Smooth muscle cell of bladder (primary cell): ENCODE measurements at places on chromosomes 3 and 15. TPM values are rescaled to one million over a fixed set of nuclear protein-coding genes. Genes with fewer than 3 reads are reported as not detected.

The GPR149 gene
- not detected in 2 replicates for total RNA-seq

The LEKR1 gene
- 0.37 and 0.43 TPM in 2 replicates for total RNA-seq

The PPIB gene
- 1,545 and 1,681 TPM in 2 replicates for total RNA-seq

The OSBPL10 gene
- total RNA-seq = 9.1 and 13.5 TPM in 2 replicates

The IMPG2 gene
- total RNA-seq = 0.14 and 0.18 TPM in 2 replicates

The EPHB3 gene
- 3.7 and 7.0 TPM in 2 replicates for total RNA-seq

The ANKUB1 gene
- total RNA-seq = not detected in 2 replicates

The CLDN18 gene
- not detected in 2 replicates for total RNA-seq

The HCN4 gene
- not detected in 2 replicates for total RNA-seq

The GPR27 gene
- not detected in 2 replicates for total RNA-seq

The DPPA2 gene
- not detected in 2 replicates for total RNA-seq

The RTP1 gene
- not detected in 2 replicates for total RNA-seq

The KLHL40 gene
- total RNA-seq = not detected in 2 replicates

The PPM1L gene
- total RNA-seq = 0.83 and 1.00 TPM in 2 replicates

The CX3CR1 gene
- under 0.01 TPM in 1 of 2 replicates, not detected in the other for total RNA-seq

The CYP8B1 gene
- total RNA-seq = not detected in 2 replicates

The LIPH gene
- not detected in 2 replicates for total RNA-seq

The ZIC1 gene
- total RNA-seq = not detected in 2 replicates

The JMJD7 gene
- total RNA-seq = 1.3 and 1.9 TPM in 2 replicates

The TMEM212 gene
- total RNA-seq = not detected in 2 replicates

The PTX3 gene
- total RNA-seq = 524 and 679 TPM in 2 replicates

The IGF2BP2 gene
- 28.8 and 29.3 TPM in 2 replicates for total RNA-seq

The CSTA gene
- 3.8 and 8.0 TPM in 2 replicates for total RNA-seq

The DHFR2 gene
- 4.3 and 4.8 TPM in 2 replicates for total RNA-seq

The ZNF502 gene
- 3.4 and 3.7 TPM in 2 replicates for total RNA-seq

The TNFAIP8L3 gene
- 10.0 and 14.2 TPM in 2 replicates for total RNA-seq

The CASR gene
- total RNA-seq = not detected in 2 replicates

The UQCC5 gene
- total RNA-seq = 5.4 and 11.8 TPM in 2 replicates

The NUSAP1 gene
- total RNA-seq = 10.1 and 14.2 TPM in 2 replicates

The CCDC80 gene
- 393 and 1,612 TPM in 2 replicates for total RNA-seq

The IL12A gene
- 0.43 and 1.6 TPM in 2 replicates for total RNA-seq

The SLCO3A1 gene
- 3.8 and 5.7 TPM in 2 replicates for total RNA-seq

The CCDC13 gene
- total RNA-seq = 0.74 and 1.1 TPM in 2 replicates

The LRRC34 gene
- total RNA-seq = 1.1 and 1.4 TPM in 2 replicates

The ZNF35 gene
- total RNA-seq = 9.5 and 11.0 TPM in 2 replicates

The ITIH1 gene
- 0.14 and 0.18 TPM in 2 replicates for total RNA-seq

The ITPKA gene
- total RNA-seq = 0.92 and 1.4 TPM in 2 replicates

The P2RY13 gene
- total RNA-seq = not detected in 2 replicates

The HCLS1 gene
- total RNA-seq = 7.1 and 7.2 TPM in 2 replicates

The ZNF80 gene
- total RNA-seq = not detected in 2 replicates

The UTS2B gene
- 0.65 and 0.85 TPM in 2 replicates for total RNA-seq

The EPHA3 gene
- 3.9 and 5.7 TPM in 2 replicates for total RNA-seq
